ENCODE measurements at places on chromosomes 3 and 15.

GRCh38 chr15:66619152-66619903 is 53.5 kb upstream of the LCTL start:
- no peaks in the 10 kb centered on the region for H3K36me3 ChIP-seq
- no peak overlapping the region for H3K4me3 ChIP-seq

- no peak overlapping the region for H3K27ac ChIP-seq
- H3K4me1 ChIP-seq: peaks cover 4% of the 10 kb centered on the region
- DNase-seq: no peak
- no peaks in the 10 kb centered on the region for H3K27me3 ChIP-seq
- no peak overlapping the region for H3K4me3 ChIP-seq
Measured at GRCh38 chr3:58559586-58559985, 17.6 kb downstream of the FAM107A start.

GRCh38 chr3:308597-309321 is 112.2 kb downstream of the CHL1 start:
- DNase-seq: no peak
- H3K27me3 ChIP-seq: no peaks in the 10 kb centered on the region
- H3K4me1 ChIP-seq: no peaks in the 10 kb centered on the region
- no peak overlapping the region for H3K4me3 ChIP-seq
- H3K36me3 ChIP-seq: no peaks in the 10 kb centered on the region
- no peak overlapping the region for H3K27ac ChIP-seq

DNA sequence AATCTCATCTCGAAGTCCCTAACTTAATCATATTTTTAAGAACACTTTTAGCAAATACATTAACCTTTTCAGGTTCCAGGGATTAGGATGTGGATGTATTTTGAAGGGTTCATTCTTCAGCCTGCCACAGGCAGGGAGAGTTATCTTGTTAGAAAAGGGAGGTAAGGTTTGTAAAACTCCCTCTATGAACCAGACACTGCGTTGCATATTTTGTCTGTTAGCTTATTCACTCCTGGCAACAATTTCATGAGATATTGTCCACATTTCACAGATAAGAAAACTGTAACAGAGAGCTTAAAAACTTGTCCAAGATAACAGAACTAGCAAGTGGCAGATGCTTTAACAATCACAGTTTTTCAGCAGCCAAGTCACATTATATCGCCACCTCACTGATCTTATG is 155.4 kb downstream of the DIPK2A start:
- H3K4me3 ChIP-seq: no peak overlapping the region
- H3K27ac ChIP-seq: no peak overlapping the region
- DNase-seq: no peak
- H3K27me3 ChIP-seq: no peaks in the 10 kb centered on the region

DNA sequence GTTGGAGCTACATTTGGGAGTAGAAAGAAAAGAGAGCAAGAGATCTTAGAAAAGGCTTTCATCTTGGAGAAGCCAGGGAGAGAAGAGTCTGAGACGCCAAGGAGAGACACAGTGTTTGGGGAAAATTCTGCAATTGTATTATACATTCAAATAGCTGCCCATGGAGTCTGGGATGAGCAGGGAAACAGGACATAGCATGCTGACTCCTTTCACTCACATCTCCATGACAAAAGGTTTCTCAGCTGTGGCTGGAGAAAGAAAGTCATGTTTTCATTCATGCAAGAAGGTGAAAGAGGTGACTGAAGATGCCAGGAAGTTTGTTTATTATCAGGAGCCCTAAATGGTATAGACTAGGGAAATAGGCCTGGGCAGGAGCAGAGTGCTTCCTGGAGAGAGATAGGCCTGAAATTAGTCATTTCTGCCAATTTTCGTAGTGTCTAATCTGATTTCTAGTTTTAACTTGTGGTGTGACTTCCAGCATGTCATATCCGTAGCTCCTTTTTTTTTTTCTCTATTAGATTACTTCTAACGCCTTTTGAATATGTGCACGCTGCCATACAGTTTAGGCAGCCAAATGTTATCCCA is 34.1 kb downstream of the ACP3 start:
- H3K27me3 ChIP-seq: peaks cover 2% of the 10 kb centered on the region
- H3K36me3 ChIP-seq: no peaks in the 10 kb centered on the region
- no peak overlapping the region for H3K4me3 ChIP-seq
- no peak for DNase-seq
- no peaks in the 10 kb centered on the region for H3K4me1 ChIP-seq
